ENCODE measurements at places on chromosomes 11 and 22. TPM values are rescaled to one million over a fixed set of nuclear protein-coding genes. Genes with fewer than 3 reads are reported as not detected.

- DNase-seq: no peak
Observed at GRCh38 chr22:50537765-50538164, 7.9 kb upstream of the KLHDC7B start.

DNA sequence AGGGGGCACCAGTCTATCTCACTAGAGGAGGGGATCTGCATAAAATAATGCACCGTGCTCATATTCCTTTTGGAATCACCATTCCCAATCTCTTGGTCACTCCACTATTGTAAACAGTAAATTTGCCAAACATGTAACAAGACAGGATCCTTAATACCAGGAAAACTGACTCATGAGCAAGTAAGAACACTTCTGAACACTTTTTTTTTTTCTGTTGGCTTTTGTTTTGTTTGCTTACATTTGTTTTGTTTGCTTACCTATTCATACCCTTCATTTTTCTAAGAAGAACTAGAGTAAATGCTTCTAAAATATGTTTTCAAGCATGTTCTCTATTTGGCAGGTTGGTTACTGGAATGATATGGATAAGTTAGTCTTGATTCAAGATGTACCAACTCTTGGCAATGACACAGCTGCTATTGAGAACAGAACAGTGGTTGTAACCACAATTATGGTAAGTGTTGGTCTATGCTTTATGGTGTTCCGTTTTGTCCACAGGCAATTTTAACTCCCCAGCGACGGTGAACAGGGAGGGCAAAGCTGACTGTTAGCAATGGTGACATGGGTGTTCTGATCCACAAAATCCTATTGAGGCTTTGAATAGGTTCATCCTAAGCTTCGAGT, 111.8 kb downstream of the MSANTD4 start:
- DNase-seq: no peak

DNA sequence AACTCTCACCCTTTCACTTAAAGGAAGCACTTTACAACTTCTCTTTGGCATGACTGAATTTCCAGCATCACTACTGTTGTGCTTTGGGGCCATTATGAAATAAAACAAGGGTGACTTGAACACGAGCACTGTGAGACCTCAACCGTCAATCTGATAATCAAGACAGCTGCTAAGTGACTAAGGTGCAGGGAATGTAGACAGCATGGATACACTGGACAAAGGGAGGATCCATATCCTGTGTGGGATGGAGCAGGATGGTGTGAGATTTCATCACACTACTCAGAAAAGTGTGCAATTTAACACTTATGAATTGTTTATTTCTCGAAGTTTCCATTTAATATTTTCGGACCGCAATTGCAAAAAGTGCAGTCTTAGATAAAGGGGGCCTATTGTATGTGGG, 16.1 kb upstream of the EXPH5 start:
- DNase-seq: no peak

DNA sequence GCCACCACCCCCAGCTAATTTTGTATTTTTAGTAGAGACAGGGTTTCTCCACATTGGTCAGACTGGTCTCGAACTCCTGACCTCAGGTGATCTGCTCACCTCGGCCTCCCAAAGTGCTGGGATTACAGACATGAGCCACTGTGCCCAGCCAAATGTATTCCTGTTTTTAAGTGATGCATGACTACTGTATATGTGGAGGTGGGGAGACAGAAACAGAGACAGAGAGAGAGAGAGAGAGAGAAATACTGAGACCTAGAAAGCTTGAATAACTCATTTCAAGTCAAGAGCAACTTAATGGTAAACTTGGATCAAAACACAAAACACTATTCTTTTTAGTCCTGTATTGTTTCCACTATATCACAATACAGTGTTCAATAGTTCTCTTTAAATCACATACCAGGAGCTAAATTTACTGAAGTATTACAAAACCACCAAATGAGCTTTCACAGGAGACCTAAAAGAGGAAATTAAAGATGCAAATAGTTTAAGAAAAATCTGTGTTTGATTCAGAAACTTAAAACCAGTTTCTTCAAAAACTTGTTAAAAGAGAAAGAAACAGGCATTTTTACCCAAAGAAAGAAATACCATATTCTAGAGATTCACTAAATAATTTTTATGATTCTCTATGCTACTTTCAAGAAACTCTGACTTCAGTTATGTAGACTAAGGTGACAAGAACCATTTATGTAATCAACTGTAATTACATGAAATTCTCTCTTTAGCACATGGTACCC, 188.7 kb downstream of the ETS1 start:
- no peak for DNase-seq

The PAMR1 gene
- total RNA-seq: 1.3 TPM

Measured in pancreas (tissue), 10 donors.